ENCODE measurements at places on chromosomes 3 and 15.
A peak's percentile ranks its signal among the peaks of the same experiment; 100 is the strongest.

DNA sequence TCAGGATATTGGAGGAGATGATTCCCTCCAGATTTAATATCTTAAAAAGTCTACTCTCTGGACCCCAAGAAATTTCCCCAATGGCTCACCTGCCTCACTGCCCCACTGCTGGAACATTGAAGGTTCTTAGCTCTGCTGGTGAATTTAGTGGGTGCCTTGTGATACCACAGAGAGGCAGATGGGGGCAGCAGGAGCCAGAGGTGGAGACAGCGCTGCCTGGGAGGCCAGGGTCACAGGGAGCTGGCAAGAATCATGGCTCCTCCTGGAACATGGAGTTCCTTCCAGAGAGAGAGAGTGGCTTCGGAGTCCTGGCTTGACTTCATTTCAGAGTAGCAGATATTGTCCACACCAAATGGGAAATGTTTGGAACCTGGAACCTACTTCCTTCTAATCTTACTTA, 263.5 kb upstream of the CFAP20DC start:
- peak; percentile 20 for DNase-seq

- DNase-seq: no peak
These were observed 225.9 kb upstream of the C2CD4B start for GRCh38 chr15:62390791-62391640.

DNA sequence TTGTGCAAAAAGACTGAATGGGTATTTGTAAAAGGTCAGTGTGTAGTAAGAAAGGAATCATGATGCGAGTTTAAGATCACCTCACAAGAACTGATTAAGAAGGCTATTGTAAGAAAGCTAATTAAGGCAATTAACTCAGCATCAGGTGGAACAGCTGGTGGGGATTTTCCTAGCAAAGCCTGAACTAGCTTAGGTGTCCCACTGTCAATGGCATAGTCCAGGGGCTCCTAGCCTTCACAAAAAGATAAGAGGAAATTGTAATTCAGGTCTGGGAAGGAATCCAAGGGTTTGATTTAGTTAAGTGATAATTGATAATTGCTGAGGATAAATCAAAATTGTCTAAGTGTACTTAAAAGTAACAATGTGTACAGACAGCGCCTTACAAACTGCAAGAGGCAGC, 901.6 kb downstream of the TUSC7 start:
- DNase-seq: no peak

GRCh38 chr3:178205740-178206139, 330.5 kb upstream of the KCNMB2 start:
- DNase-seq: no peak

DNA sequence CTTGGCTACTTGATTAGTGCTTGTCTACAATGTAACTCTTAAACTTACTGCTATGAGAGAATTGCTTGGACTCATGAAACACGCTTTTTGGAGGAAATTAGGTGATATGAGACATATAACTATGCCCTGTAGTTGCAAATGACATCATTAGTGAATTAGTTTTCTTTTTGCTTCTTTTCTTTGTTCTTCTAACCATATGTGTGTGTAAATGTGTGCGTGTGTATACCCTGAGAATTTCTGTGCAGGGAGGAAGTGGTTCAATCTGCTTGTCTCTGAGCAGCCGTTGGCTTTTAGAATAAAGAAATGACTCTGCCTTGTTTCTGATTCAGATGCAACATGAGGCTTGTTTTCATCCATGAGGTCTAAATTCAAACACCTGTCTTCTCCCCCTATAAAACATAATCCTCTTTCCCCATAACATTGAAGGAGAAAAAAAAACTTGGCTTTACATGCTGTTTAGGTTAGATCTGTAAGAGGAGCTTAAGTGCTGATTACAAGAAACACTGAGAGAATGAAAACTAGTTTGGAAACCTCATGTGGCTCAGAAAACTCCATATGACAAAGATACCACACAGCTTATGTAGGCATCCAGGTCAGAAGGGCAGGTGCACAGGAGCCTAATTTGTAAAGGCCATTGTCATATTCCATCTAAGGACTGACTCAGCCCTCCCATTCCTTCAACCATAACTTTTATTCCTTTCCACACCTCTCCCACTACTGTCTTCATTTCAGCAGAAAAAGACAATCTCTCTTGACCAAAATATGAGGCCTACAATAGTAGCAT, 30.5 kb upstream of the BLM start:
- DNase-seq: no peak

- no peak for DNase-seq
These were observed 35.0 kb downstream of the KAT2B start for GRCh38 chr3:20075197-20075596.

DNA sequence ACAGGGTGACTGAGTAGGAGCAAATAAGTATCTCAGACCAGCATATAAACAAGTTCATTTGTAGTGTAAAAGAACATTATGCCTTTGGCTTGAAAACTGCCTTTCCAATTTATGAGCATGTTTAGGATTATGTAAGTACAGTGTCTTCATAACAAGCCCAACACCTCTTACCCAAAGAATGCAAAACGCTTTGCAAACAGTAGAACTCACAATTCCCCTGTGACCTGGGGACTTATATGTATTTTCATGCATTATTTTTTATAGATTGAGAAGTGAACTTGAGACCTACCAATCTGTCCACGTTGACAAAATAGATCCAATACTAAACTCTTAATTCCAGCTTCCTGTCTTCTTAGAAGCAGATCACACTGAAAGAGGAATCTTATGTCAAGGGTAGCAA, 202.1 kb downstream of the TP63 start:
- DNase-seq: no peak

- no peak for DNase-seq
These were observed 48.2 kb upstream of the FMN1 start for GRCh38 chr15:33242669-33243191.

DNA sequence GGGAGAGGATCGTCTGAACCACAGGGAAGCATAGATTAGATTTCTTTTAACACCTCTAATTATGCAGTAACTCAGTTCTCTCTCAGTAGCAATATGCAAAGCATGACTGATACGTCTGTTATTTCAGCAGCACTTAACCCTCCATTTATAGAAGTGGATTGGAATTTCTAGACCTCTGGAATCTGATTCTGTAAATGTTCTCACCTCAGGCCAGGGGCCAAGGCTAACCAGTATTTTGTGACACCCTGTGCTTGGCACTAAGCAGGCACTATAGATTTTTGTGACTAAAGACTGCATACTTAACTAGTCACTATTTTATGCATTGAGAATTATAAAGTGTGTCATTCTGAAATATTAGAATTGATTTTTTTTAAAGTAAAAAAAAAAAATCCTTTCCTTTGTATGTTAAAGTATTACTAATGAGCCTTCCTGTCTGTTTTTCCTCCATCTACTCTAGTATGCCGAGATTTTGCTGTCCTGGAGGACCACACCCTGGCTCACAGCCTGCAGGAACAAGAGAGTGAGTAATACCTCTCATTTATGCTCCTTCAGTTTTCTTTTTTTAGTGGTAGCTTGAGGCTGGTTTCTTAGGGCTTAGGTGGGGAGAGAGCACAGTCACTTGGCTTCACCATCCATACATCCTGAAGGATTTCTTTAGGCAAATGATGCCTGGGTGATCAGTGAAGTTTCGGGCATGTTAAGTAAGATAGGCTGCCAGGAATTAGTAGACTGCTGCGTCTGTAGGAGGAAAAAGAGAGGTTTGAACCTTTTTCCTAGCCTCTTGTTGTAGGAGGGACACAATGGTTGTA, 26.5 kb upstream of the UTS2B start:
- no peak for DNase-seq

GRCh38 chr3:117567906-117568305, 858.3 kb downstream of the TUSC7 start:
- no peak for DNase-seq

GRCh38 chr3:69254351-69254750, 131.5 kb downstream of the FRMD4B start:
- DNase-seq: no peak

GRCh38 chr3:127431066-127431465, 143.2 kb upstream of the PRR20G start:
- no peak for DNase-seq

DNA sequence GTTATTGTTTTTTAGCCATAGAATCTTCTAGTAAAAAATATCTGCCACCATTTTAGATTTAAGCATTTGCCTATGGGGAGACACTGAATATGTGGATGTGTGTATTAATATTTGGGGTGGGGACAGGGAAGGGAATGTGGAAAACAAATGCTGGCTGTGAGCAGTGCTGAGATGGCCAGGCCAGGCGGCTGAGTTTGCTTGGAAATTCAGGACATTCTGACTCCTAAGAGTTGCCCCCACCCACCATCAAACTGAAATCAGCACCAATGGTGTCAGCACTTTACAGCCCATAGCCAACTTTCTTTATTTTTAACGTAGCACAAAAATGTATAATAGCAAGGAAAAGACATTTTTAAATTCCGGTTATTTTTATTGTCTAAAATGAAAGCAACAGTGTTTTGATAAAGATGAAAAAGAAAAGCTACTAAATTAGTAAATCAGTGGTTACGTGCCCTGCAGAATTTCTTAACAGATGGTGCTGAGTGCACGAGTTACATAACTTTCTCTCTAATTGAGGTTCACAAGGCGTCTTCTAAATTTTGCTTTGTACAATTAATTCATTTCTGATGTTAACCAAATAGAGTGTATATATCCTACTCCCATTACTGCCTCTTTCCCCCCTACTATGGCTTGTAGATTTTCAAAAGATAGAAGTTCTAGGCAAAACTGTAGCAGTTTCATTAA, 34.0 kb downstream of the B3GALNT1 start:
- DNase-seq: no peak

GRCh38 chr3:136194409-136195257, 1.5 kb downstream of the MSL2 start:
- DNase-seq: peak; percentile 59

DNA sequence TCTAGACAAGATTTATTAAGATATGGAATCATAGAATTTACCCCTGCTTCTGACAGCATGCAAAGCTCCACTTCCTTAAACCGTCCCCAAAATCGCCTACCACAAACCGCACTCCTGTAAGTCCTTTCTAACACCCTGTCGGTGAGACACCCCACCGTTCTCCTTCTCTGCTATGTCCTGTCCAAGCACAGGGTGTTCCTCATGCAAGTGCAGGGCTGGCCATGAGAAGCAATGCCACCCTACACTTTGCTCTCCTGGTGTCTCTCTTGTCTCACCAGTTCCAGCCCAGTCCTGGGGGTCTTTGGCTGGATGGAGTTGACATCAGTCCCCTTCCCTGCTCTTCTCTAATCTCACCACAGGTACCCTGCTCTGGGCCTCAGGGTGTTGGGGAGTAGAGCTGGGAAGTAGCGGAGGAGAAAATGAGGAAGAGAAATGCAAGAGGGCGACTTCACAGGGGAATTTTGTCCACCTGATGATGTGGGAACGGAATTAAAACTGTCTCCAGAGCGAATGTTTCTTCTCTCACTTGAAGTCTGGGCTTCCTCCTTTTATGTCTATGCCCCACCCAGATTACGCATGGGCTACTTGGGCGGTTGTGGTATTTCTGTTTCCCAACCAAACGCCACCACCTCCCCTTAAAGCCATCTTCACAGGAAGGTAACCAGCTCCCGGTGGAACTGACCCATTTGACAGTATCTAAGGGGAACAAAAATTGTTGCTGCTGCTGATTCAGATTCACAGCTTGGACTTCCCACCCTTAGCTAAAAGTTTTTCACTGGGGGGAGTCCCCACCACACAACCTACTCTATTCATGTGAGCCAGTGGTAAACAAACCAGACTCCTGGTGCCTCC, 49.9 kb downstream of the CASR start:
- no peak for DNase-seq

DNA sequence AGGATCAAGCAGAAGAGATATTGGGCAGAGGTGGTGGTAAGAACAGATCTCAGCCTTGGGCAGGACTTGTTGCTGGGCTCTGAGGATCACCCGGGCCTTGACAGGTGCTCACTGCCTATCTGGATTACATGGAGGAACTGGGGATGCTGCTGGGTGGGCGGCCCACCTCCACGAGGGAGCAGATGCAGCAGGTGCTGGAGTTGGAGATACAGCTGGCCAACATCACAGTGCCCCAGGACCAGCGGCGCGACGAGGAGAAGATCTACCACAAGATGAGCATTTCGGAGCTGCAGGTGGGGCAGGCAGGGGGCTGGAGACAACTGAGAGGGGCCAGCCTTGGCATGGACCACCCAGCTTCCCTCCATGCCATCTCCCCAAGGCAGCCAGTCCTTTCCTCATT, 7.9 kb downstream of the ECE2 start:
- no peak for DNase-seq

DNA sequence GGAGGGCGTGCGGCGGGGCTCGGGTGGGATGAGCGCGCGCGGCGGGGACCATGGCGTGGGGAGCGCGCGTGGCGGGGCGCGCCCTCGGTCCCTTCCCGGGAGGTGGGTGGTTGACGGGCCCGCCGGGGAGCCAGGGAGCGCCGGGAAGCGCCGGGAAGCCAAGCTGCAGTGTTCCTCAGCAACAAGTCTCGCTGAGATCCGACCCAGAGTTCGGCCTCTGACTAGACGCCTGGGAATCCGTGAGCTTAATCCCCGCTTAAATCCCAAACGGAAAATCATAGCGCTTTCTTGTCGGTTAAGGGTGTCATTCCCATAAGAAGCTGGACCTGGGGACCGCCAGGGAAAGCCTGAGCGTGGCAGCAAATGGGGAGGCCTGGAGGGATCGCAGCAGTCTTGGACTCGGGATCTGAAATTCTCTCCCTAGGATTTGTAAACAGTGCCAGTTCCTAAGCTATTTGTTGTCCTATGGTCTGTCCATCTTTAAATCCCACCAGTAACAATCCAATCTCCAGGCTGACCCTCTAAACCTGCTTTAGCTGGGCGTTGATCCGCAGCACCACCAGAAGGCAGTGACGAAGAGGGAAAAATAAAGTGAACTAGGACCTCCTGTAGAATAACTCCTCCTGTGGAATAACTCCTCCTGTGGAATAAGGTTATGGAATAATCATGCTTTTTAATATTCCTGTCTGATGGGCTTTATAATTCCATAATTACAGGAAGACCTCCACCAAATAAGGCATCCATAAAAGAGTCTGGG, 570 bp upstream of the NEDD4 start:
- no peak for DNase-seq

GRCh38 chr3:132554437-132554836, 42.6 kb upstream of the ACKR4 start:
- no peak for DNase-seq

- DNase-seq: no peak
These were observed 67.4 kb upstream of the RPL35A start for GRCh38 chr3:197882586-197882985.

DNA sequence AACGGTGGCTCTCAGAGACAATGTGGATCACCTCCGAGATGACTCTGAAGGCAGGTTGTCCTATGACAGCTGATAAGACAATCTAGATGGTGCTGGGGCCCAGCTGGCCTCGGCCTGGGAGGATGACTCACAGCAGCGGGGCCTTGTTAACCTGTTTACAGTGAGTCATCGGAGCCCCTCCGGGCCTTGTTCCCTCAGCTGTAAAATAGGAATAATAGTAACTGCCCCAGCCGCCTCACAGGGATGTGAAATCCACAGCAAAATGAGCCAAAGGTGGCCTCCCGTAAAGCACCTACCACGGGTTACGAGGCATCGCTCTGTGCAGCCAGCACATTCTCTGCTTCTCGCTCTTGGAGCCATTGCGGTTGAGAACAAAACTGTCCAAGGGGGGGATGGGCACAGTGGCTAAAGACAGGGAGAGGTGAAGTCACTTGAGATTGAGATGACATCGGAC, 88.6 kb upstream of the RASGRF1 start:
- DNase-seq: no peak

GRCh38 chr3:102141096-102141927, 292.0 kb downstream of the NFKBIZ start:
- no peak for DNase-seq

- DNase-seq: no peak
These were observed 414.0 kb upstream of the ZNF717 start for GRCh38 chr3:76199382-76199781.
